ENCODE measurements at places on chromosomes 13 and 19.
A peak's percentile ranks its signal among the peaks of the same experiment; 100 is the strongest.

- DNase-seq = no peak
These were observed 11.3 kb downstream of the FPR1 start for GRCh38 chr19:51740356-51740755.

DNA sequence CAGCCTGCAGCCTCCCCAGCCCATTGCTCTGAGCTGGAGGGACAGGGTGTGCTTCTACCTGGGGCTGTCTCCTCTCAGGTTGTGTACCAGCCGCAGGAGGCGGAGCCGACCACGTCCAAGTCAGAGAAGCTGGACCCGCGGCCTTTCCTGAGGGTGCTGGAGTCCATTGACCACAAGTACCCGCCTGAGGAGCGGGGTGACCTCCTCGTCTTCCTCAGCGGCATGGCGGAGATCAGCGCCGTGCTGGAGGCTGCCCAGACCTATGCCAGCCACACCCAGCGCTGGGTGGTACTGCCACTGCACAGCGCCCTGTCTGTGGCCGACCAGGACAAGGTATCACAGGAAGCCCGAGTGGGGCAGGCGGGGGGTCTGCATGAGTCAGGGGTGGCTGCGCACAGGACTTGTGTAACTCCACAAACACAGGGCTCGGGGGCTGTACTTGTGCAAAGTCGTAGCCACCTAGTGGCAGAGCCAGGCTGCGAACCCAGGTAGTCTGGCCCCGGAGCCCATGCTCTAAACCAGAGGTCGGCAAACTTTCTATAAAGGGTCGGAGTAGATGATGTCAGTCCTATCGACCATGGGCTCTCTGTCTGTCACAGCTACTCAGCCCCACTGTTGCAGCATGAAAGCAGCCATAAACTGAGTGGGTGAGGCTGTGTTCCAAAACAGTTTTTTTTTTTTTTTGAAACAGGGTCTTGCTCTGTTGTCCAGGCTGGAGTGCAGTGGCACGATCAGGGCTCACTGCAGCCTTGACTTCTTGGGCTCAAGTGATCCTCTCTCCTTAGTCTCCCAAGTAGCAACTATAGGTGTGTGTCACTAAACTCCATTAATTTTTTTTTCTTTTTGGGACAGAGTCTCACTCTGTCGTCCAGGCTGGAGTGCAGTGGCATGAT is 8.9 kb downstream of the DHX34 start:
- peak; percentile 13 for DNase-seq

- DNase-seq = no peak
These were observed 192.1 kb downstream of the KATNAL1 start for GRCh38 chr13:30115257-30115600.

GRCh38 chr19:30790056-30790680 is 418.0 kb downstream of the ZNF536 start:
- no peak for DNase-seq

DNA sequence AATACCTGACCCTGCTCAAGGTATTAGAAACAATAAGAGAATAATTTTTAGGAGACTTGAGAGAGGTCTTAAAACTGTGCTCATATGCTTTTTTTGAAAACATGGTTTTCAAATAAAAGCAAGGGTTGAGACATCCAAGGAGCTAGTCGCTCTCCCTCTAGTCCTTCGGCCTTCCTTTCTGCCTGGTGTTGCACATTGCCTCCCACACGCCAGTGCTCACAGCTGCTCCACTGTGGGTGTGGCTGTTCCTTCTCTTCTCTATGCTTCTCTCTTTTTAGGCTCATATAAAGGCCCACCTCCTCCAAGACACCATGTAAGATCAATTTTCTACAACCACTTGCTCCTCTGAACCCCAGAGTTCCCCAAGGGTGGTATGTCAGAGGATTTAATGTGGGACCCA is 352.6 kb downstream of the ENOX1 start:
- DNase-seq = no peak

- peak; percentile 70 for DNase-seq
These were observed 20.1 kb upstream of the ZNRF4 start for GRCh38 chr19:5434970-5435641.

GRCh38 chr13:21242236-21242635 is 65.8 kb downstream of the MRPL57 start:
- no peak for DNase-seq

- peak; percentile 54 for DNase-seq
These were observed 7.3 kb upstream of the HOOK2 start for GRCh38 chr19:12782424-12783290.

DNA sequence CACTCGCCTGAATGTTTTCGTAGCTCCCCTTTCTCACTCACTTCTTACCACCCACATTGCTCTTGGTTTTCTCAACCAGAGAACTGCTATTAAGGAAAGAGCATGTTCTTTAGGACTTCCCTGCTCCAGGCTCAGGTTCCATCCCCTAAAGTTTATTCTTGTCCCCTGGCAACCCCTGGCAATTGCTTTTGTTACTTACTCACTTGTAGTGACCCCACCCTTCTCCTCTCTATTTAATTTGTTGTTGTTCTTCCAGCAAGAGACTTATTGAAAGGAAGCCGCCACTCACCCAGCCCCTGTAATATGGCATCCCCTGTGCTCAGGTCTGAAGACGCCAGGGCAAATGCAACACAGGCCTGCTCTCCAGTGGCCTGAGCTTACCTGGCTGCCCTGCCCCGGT is 233.7 kb upstream of the SOX21 start:
- DNase-seq = no peak

- DNase-seq = no peak
These were observed 5.5 kb upstream of the ZFP36 start for GRCh38 chr19:39401070-39401548.

GRCh38 chr19:10262771-10263170 is 8.1 kb upstream of the ICAM1 start:
- no peak for DNase-seq

DNA sequence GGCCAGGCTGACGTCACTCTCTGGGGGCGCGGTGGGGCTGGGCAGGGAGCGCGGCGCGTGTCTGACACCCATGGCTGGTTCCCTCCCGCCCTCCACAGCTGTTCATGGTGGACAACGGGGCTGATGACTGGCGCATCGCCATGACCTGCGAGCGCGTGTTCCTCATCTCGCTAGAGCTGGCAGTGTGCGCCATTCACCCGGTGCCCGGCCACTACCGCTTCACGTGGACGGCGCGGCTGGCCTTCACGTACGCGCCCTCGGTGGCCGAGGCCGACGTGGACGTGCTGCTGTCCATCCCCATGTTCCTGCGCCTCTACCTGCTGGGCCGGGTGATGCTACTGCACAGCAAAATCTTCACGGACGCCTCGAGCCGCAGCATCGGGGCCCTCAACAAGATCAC is 14.7 kb downstream of the KCNN1 start:
- no peak for DNase-seq

- DNase-seq = no peak
These were observed 6.1 kb upstream of the BTBD2 start for GRCh38 chr19:2021453-2022140.

DNA sequence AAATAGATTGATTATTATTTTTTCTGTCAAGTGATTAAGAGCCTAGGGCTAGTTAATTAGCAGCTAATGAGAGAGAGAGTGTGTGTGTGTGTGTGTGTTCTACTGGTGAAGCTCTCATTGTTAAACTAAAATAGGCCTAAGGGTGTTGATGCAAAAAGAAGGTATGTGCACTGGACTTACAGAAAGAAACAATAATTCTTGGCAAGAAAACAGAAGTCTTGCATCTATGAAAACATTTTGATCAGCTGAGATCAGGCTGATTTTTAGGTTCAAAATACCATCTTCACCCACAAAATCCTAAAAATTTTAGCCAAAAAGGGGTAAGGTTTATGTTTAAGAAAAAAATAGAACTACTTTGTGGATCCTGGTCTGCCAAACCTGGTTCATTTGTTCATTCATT is 106.5 kb downstream of the POSTN start:
- DNase-seq = no peak

GRCh38 chr19:29860492-29860891 is 48.7 kb downstream of the CCNE1 start:
- DNase-seq = no peak

GRCh38 chr19:17560205-17560595 is 4.8 kb downstream of the COLGALT1 start:
- DNase-seq = peak; percentile 92

DNA sequence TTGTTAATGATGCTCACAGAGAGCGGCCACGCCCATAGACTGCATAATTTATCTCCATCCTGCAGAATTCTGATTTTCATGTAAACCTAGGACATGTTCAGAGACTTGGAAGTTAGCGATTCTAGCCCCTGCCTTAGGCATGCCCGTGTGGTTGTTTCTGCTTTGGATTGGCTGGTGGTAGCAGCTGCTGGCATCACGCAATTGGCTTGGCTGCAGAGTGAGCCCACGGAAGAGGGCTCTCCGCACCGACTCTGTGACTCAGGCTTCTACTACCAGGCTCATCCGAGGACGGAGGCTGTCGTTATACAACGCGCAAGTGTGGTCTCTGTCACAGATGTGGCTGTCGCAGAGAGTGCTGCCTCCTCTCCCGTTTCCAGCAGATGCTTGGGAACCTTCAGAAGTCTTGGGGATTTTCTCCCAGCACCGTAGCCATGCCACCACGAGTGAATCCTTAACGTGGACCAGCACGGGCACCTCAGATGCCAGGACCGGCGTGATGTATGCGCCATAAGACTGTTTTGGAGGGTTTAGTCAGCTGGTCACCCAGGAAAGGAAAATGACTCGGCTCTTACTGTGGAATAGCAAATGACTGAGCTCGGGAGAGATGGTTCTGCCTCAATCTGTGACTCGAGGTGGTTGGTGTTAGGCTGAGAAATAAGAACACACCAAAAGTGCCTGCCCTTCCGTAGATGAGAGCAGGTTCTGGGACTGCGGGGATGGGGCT is 61.0 kb upstream of the F7 start:
- DNase-seq = no peak

DNA sequence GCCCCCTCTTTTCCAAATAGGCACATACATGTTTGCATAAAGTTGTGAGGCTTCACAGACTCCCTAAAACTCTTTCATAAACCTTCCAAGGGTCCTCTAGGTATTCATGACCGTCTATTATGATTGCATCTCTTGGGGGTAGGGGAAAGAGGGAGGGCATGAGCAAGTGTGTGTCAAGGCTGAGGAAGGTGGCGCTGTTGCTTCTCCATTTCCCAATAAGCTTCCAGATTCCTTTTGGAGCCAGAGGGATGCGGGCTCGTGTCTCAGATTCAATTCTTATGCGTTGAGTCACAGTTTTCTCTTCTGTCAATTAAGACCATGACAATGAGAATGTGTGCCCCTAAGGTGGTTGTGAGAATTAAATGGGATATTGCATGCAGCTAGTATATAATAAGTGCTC is 51.0 kb upstream of the CYP2A7 start:
- DNase-seq = no peak

- DNase-seq = no peak
These were observed 6.7 kb downstream of the SOHLH2 start for GRCh38 chr13:36207672-36208071.

- DNase-seq = peak; percentile 91
These were observed 21.0 kb downstream of the CLEC4M start for GRCh38 chr19:7783991-7784423.

- no peak for DNase-seq
These were observed 73.4 kb downstream of the PCDH9 start for GRCh38 chr13:67156723-67157060.

Data from epithelial cell of esophagus (primary cell).